ENCODE measurements at places on chromosomes 12 and 14.

DNA sequence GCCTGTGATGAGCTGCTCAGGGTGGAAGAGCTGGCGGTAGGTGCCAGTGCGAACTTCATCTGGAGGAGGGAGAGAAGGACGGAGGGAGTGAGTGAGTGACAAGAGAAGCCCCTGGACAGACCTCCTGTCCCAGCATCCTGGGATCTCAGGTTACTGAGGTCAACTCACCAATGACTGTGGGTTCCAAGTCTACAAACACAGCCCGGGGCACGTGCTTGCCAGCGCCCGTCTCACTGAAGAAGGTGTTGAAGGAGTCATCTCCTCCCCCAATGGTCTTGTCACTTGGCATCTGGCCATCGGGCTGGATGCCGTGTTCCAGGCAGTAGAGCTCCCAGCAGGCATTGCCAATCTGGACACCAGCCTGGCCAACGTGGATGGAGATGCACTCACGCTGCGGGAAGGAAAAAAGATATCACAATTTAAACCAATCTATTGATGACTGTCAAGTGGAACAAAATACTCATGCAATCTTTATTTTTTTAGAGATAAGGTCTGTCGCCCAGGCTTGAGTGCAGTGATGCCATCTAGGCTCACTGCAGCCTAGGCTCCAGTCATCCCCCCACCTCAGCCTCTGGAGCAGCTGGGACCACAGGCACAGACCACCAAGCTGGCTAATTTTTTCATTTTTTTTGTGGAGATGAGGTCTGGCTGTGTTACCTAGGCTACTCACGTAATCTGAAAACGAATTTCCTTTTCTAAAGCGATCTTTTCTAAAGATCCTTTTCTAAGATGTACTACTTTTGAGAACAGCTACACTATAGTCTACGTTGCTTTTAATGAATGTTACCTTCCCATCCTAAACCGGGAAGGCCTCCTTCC is 1.7 kb downstream of the TUBA1B start:
- no peak for DNase-seq

GRCh38 chr14:84493779-84494178 is 1036.2 kb upstream of the FLRT2 start:
- DNase-seq: no peak

DNA sequence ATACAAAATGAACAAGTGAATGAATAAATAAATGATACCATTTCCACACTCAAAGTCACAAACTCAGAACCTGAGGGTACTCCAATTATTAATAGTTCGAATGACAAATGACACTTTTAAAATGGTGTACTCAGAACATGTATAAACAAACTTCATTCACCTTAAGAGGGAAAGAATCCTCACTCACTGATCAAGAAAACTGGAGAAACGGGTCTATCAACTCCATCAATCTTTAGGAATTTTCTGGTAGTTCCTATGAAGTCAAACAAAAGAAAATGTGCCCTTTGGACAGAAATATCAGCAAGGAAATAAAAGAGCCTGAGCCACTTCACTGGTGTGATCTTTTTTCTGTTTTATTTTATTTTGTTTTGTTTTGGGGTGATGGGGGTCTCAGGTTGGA is 5.2 kb upstream of the NRDE2 start:
- no peak for DNase-seq

- DNase-seq: no peak
These were observed 2.5 kb downstream of the DUSP6 start for GRCh38 chr12:89349814-89350213.

GRCh38 chr12:116808113-116809105 is 70.3 kb downstream of the RNFT2 start:
- DNase-seq: no peak

DNA sequence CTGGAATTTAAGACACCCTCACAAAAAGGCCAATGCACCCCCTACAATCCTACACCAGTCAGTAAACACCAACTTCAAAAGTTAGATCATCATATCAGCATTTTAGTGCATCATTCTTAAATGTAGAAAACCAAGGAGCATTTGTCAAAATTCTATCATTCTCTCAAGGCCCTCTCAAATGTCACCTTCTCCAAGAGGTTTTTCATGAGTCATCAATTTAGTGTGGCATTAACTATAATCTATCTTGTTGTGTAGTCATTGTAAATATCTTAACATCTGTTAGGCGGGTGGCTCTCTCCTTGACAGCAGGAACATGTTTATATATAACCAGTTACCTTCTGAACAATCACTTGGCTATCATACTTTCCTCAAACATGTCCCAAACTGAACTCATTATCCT is 62.1 kb upstream of the G2E3 start:
- DNase-seq: no peak

DNA sequence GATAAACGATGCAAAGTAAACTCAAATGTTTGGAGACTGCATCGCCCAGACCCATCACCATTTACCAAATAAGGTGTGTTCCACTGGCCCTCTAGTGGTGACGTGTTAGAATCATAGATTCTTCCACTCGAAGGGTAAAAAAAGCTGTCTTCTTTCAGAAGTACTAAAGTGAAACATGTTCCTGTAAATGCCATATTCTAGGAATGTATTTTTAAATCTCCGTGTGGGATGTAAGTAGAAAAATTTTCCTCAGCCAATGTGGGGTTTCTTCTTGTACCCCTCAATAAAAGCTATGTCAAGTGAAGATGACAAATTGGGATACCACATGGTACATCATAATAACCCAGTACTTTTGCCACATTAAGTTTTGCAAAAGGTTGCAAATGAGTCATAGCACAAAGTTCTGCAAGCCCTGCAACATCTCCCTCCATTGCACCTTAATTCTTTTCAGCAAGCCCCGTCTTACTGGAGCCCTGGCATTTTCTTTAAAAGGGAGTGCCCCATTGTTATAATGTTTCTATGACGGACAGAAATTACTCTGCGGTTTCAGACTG is 100.8 kb downstream of the CCER1 start:
- DNase-seq: no peak

DNA sequence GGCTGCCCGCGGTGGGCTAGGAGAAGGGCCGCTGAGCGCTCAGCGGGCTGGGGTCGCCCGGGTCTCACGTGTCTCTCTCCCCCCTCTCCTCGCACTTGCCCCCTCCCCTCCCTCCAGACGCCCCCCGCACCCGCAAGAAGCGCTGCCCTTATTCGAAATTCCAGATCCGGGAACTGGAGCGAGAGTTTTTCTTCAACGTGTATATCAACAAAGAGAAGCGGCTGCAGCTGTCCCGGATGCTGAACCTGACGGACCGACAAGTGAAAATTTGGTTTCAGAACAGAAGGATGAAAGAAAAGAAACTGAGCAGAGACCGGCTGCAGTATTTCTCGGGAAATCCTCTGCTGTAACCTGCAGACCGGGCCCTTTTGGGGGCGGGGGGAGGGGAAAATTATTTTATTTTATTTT is 314 bp upstream of the HOTAIR start:
- no peak for DNase-seq

DNA sequence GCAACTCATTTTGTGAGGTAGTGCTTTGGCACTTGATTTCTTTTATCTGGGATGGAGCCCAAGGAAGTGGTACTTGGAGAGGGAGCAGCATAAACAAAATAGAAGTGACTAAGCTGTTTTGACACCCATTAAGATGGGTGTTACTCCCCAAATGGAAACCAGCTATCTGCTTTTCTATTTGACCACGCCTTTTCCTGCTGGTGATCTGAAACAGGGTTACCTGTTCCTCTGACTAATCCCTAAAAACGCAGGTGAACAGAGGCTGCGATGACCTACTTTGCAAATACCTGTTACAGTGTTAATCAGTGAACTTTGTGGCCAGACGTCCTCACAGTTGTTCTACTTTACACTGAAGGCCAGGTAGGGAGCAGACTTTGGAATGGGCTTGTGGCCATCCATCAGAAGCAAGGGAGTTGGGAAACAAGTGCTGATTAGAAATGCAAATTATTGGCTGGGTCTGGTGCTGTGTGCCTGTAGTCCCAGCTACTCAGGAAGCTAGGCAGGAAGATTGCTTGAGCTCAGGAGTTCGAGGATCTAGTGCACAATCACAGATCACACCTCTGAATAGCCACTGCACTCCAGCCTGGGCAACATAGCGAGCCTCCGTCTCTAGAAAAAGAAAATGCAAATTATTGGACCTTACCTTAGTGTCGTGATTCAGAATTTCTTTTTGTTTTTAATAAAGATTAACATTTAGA is 58.3 kb upstream of the HECTD1 start:
- no peak for DNase-seq

DNA sequence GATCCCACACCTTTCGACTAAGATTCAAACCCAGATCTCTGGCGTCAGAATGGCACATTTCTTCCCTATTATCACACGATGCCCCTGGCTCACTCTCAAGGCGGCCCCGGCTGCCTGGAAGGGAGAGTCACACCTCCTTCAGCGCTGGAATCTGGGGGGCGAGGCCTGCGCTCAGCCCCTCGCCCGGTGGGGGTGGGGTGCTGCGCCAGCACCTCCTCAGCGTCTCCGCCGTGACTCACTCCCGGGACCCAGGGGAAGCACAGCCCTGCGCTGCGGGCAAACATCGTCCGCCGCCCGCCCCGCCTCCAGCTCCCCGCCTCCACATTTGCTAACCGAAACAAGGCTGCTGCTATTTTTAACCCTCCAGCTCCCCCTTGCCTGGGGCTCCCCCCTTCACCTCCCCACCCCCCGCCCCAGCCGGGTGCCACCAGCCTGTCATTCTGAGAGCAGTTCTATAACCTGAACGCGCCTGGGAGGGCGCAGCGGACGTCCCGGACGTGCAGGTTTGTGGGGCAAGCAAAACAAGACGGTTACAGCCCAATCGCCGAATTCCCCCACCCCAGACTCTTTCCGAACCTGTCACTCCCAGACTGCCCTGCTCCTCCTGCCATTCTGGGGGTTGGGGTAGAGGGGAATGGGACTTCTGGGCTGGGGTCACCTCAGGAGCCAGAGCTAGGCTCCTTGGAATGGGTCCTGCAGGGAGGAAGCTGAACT is 6.7 kb downstream of the HDAC7 start:
- peak; percentile 92 for DNase-seq

- DNase-seq: no peak
These were observed 12.6 kb upstream of the LRP1-AS start for GRCh38 chr12:57160040-57160439.

- no peak for DNase-seq
These were observed 18.0 kb downstream of the GALNT6 start for GRCh38 chr12:51373187-51373586.

- DNase-seq: no peak
These were observed 112.6 kb downstream of the PRIMA1 start for GRCh38 chr14:93675651-93676050.

GRCh38 chr14:60151715-60152114 is 13.5 kb downstream of the DHRS7 start:
- peak; percentile 55 for DNase-seq

DNA sequence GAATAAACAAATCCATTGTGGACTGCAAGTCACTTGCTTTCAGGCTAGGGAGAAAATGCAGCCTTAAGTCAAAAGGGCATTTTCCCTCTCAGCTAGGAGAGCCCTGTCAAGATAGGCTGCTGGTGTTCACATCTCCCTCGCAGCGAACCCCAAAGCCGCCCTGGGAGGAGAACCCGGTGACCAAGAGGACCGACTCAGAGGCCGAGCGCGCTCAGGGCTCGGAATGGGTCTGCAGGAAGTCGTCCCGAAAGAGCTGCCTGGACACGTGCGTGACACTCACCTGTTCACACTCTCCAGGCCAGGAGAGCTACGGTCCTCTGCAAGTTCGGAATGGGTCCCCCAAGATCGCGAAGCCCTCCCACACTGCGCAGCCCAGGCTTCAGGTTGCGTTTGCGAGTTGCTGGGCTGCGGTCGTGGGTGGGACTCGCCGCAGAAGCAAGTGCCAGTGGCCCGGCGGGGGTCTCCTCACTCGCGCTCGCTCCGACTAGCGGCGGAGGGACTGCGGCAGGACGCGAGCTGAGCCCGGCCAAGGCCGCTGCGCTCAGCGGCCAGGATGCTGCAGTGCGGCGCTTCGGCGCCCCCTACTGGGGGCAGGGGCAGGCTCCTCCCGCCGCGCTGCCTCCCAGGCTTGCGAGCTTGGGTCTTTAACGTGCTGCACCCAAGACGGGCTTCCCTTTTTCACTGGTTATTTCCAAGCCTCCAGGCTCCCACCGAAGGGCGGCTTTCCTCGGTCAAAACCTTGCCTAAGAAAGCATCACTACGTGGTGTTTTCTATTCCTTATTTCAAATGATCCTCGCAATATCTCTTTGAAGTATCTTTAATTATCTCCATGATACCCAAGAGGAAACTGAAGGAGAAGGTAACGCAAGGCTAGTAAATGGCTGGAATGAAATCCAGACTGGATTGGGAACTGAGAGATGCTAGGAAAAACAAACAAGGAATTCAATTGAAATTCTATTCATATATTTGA is at the start of gene RERG:
Gene RERG (minus strand): TSS at position 503 of the 971 bp plus-strand sequence. CDS start 3,928 bp downstream, outside the sequence.
- peak; percentile 55 for DNase-seq

DNA sequence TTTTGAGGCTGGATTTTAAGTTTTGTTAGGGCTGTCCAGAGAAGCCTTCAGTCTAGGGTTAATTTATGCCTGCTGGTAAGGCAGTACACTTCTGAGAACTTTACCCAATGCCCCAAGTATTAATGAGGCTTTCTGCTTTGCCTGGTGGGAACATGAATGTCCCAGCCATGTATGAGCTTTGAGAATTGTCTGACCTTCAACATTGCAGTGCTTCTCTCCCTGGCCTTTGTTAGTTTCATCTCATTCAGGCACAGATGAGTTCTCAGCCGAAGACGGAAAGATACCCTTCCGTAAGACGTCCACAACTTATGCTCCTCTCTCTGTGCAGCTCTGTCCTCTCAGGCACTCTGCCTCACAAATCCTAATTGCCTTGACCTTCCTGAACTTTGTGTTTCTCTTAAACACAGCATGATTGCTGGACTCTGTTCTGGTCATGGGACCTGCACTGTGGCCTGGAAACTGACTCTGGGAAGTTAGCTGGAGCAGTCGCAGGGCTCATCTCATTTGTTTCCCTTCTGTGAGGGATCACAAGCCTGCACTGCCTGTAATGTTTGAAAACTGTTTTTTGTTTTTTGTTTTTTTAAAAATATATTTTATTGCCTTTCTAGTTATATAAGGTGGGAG is 15.7 kb downstream of the CHPT1 start:
- DNase-seq: no peak

DNA sequence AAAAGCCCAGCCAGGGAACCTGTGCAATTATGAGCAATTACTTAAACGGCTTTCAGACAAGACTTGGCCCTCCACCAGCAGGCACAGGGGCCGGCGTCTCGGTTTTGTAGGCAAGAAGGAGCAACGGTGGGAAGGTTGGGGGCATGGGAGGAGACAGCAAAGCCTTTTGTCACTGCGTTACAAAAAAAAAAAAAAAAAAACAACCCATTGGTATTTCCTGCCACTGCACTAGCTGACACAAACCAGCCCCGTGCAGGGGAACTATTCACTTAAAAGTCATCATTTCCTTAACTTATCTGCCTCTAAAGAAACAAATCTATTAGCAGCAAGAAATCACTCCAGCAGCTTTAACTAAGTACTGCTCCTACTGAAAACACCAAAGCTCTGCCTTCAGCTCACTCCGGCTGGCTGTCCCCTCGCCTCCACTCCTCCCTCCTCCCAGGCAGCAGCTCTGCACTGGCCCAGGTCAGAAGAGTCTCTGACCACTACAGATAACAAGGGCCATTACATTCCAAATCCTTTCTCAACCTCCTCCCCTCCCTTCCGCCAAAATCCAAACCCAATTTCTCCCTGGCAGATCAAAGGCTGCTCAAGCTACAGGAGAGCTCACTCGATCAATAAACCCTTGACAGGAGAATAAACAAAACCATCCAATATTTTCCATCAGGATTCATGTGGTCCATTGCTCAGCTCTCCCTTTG is 105.2 kb upstream of the CDKN3 start:
- DNase-seq: no peak
